ENCODE measurements at places on chromosomes 11 and 22.

DNA sequence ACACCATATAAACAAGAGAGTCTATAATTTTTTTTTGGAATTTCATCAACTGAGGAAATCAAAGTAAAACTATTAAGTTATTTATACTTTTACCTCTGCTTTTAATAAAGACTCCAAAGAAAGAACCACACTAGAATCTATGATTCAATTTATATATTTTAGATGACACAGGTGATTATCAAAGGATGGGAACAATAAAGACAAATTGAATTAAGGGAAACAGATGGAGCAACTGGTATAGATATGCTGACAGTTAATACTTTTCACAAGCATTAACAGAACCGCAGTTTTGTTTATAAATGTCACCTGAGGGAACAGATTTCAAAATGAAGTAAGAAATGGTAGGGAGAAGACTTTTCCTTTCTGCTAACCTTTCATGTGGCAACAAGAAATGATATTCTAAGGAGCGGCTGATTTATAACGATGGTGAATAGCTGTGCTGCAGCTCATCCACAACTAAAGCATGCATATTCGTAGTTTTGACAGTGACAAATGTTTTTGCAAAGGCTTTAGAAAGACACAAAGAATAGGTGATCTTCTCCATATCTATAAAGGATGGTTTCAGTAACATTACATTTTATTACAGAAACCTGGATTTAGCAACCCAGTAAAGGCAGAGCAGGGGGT, 1502.9 kb upstream of the RAG2 start:
- DNase-seq = no peak

GRCh38 chr11:120013325-120014250, 124.3 kb downstream of the TRIM29 start:
- DNase-seq = peak; percentile 16

- DNase-seq = no peak
These were observed 200.2 kb upstream of the SORL1-AS1 start for GRCh38 chr11:121652971-121653370.

- no peak for DNase-seq
These were observed 146.2 kb upstream of the RASSF10 start for GRCh38 chr11:12862696-12863469.

GRCh38 chr11:128279866-128280265, 307.5 kb downstream of the ETS1 start:
- DNase-seq = no peak

DNA sequence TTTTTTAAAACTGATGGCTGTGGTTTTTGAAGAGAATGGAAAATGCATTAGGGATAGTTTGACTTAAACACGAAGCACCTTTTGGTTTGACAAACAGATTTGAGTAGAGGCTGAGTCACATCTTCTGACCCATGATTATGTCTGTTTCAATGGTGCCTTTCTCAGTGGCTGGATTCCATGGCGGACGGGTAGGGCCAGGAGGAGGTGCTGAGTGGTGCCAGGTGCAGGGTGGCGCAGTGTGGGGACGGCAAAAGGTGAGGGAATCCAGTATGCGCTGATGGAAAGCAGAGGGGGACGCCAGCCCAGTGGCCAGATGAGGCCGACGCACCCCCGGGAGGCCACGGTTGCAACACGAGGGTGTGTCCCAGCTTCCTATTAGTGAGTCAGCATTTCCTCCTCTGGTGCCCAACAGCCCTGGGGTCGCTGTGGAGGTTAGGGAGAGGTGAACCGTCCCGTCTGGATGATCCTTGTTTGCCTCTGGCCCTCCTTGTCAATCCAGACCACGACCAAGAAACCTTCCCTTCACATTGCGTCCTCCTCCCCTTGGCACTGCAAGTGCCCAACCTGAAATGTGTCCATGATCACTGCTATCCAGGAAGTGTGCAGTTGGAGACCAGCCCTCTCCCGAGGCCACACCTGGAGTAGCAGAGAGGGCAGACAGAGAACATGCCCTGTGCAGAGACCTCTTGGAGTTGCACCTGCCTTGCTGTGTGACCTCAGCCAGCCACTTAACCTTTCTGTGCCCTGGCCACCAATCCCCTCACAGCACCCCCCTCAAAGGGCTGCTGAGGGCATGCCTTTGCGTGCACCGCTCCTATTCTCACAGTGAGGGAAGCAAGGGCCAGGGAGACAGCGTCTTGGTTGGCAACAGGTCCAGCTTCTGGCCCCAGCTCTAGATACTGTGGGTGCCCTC, 32.5 kb upstream of the ATXN10 start:
- no peak for DNase-seq

Data from activated CD4-positive, alpha-beta memory T cell treated with anti-CD3 and anti-CD28 coated beads for 36 hours (primary cell).